ENCODE measurements at places on chromosomes 3 and 15.

- DNase-seq = no peak
These were observed 544.6 kb upstream of the NECTIN3 start for GRCh38 chr3:110526777-110527727.

- DNase-seq = no peak
These were observed 323.4 kb upstream of the GBE1 start for GRCh38 chr3:82084824-82085223.

DNA sequence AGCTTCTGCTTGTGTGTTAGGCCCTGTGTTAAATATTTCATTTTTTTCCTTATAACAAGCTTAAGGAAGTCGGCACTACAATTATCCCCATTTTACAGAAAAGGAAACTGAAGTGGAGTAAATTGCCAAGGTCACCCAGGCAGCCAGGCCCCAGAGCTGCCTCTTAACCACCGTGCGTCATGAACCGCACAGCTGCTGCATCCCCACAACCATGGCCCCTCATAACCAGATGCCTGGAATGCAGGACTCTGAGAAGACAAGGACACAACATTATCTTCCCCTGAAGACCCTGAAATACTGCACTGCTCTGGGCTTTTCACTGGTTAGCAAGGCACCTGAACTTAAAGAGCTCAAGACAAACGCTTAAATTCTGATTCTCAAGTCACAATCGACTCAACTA is 14.6 kb downstream of the LRIG1 start:
- DNase-seq = no peak

DNA sequence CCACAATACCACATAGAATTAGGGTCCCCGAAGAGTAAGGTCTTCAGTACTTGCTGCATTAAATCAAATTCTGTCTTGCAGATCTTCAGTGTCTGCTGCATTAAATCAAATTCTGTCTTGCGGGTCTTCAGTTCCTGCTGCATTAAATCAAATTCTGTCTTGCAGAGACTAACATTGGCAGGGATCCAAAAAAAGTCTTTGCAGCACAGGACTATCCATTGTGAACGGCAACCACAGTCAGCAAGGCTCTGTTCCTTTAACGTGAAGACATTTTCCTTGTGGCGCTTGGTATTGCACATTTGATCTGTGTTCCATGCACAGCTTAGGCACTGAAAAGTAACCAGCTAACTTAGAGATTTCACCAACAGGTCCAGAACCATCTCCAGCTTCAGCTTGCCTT is 46.8 kb upstream of the POMGNT2 start:
- no peak for DNase-seq

GRCh38 chr3:98761643-98762229 is 1.4 kb upstream of the ST3GAL6 start:
- no peak for DNase-seq

DNA sequence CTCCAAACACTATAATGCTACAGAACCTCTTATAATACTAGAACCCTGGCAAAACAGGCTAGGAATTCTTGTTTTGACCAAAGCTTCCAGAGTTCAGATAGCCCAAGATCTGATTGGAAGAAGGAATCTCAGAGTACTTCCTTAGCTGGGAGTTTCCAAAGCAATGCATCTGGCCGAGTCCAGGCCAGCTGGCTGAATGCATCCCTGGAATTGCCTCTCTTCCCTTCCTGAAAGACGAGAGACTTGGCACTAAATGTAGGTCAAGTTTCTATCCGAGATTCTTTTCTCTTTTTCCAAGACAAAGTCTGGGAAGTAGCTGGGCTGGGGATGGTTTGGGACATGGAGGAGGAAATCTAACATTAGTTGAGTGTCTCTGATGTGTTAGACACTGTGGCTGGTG is 68.7 kb upstream of the ADPGK start:
- DNase-seq = no peak

GRCh38 chr15:98754657-98755022 is 106.3 kb downstream of the IGF1R start:
- DNase-seq = no peak

- DNase-seq = no peak
These were observed 170.1 kb downstream of the OSBPL10 start for GRCh38 chr3:31810991-31811433.

DNA sequence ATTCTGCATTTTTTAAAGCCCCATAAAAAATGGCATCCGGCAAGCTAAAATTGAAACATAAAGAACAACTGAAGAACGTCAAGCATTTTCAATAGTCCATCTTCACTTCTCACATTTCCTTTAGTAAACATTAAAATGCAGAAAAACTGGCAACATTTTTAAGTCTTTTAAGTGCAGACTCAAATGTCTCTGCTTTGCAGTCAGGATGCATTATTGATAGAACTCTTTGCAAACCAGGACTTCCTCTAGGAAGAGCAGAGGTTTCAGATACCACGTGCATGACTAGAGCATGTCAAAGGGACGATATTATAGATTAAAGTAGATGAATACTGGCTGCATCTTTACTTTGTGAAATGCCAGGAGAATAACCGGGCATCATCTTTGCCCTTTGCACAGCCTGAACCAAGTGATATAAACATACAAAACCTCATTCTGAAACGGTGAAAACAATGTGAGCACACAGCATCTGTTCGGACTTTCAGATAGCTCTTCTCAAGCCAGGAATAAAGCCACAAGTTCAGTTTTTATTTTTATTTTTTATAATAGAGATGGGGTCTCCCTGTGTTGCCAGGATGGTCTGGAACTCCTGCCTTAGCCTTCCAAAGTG is 65.1 kb downstream of the LDHAL6B start:
- DNase-seq = no peak

DNA sequence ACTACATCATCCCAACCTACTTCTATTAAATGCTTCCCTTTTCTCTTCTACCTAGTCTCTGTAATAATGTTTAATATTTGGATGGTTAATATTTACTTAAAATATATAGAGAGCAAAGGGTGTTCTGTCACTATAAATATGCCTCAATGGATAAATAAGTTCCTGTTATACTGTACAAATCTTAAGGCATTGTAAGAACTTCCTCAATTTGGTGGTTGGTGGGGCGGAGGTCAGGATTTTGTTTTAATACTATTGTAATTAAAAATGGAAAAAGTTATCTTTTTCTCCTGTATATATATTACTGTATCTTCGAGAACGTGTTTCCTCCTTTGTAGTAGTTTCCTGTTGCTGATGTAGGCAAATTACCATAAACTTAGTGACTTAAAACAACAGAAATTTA is 41.5 kb downstream of the SPRED1 start:
- no peak for DNase-seq

DNA sequence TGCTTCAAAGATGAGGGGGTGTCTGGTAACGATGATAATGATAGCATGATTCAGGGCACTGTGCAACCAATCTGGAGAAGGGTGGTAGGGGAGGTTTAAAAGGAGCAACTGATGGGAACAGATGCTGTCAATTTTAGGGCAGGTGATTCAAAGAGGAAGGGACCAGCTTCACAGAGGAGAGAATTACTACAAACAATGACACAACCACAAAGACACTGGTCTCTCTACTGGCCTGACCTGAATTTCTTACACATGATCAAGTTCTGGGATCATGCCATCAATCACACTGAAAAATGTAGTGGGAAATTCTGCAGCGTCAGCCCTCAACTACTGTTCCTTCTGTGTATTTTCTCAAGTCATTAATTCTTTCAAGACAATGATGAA is 2.6 kb upstream of the CDV3 start:
- DNase-seq = no peak

DNA sequence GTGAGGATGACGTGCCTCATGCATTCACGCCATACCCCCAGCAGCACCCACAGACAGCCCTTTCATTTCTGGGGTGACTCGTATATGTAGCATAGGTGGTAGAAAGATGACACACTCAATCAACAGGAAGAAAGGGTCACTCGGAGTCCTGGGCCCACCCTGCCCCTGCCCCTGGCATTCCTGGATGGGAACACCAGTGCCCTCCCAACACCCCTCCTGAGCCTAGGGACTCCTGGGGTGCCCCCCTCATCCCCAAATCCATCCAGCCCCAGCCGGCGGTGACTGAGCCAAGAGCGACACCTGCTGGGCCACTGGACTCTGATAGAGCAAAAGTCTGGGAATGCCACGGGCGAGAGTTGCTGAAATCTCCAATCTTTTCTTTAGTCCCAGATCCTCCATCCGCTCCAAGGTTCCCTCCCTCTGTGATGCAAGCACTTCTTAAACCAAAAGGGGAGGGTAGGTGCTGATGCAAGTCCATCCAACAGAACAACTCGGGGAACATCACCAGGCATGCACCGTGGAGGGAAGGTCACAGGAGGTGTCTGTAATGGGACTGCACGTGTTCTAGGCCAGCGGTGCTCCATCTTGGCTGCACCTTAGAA is 31.1 kb downstream of the ACAN start:
- DNase-seq = no peak

DNA sequence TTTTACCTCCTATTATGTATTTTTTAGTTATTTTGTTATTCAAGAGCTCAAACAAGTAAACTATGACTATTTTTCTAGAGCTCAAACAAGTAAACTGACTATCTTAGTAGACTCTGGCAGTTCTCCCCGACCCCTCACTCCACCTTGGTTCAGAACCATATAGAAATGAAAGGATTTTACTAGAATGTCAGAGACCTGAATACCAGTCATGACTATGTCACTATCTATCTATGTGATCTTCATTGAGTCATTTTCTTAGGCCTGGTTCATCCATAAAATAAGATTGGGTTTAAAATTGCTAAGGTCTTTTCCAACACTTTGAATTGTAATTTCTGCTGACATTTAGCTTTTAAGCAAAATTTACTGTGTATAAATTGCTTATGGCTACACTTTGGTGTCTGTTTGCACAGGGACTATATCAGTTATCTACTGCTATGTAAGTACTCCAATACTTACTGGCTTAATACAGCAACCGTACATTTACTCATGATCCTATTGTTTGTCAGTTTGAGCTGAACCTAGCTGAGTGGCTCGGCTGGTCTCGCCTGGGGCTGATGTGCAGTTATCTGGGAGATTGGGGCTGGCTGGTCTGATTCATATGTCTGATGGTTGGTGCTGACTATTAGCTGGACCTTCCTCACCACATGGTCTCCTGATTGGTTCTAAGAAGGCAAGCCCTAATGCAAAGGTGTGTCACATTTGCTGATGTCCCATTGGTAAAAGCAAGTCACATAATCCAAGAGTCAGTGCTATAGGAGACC is 37.0 kb downstream of the RASA2 start:
- no peak for DNase-seq

- DNase-seq = no peak
These were observed 28.6 kb downstream of the KLHL6 start for GRCh38 chr3:183526838-183527427.

- no peak for DNase-seq
These were observed 224.4 kb downstream of the ROBO1 start for GRCh38 chr3:79543218-79543982.

DNA sequence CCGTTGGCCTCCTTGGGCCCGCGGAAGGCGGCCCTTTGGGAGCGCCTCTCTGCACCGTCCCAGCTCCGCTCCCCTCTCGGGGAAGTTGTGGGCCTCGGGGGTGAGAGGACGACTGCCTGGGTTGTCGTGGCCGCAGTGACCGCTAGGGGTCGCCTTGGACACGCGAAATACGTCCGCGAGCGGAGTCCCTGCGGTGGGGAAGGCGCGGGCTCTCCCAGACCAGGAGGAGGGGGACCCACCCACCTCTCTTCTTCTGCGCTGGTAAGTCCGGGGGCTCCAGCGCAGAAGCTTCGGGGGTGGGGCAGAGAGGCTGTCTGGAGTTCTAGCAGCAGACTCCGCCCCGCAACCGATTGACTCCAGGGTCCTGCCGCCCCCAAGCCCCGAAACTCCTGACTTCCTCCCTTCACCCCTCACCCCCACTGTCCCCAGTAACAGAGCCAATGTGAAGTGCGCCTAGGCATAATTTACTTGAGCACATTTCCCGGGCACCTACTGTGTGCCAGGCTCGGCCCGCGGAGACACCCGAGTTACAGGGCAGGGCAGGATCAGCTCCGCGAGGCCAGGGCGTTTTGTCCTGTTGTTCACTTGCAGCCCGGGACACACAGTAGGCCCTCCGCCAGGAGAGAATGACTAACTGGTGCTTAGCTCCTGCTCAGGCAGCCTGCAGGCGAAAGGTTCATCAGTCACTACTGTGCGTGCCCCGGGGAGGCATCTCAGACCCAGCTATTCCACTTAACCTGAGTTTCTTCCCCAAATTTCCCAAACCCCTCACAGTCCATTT is 32.8 kb downstream of the DNASE1L3 start:
- peak; percentile 66 for DNase-seq

DNA sequence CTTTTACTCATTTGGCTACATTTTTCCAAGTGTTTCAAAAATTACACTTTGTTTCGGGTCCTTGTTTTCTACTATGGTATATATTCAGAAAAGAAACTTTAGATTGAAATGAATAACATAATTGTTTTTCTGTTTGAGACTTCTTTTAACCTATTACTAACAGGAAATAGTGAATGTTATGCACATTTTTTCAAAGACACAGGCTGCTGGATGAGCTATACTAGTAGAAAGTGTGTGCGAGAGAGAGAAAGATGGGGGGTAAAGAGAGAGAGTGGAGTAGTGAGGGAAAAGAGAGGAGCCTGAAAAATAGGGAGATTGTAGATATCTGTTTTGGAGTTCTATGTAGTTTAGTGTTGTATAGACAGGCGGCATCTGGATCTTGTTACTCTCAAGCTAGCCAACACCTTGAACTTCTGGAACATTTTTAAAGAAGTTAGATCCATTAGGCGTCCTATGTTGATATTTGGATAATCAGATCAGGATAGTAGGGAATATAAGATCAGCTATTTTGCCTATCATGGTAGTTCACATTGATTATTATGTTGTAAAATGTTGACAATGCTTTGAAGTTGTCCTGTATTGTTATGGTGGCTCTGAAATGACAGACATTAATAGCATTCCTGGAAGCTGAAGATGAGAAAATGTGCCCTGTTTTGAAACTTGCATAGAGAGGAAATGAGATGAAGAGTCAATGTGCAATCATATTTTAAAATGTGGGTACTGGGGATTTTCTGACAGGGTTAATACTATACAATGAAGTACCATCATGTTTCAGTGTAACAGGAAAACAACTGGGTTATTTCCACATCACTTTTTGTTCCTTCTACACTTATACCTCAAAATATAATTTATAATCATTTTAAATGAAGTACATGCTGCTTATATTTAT is 2.6 kb downstream of the RBMS3 start:
- no peak for DNase-seq
